Activated CD4-positive, alpha-beta T cell treated with anti-CD3 and anti-CD28 coated beads, Interleukin-2, amount 10 ng/mL, durations not matched to agents 24 days and 14 days (primary cell): ENCODE measurements at places on chromosomes 3 and 15. TPM values are rescaled to one million over a fixed set of nuclear protein-coding genes. Genes with fewer than 3 reads are reported as not detected.

DNA sequence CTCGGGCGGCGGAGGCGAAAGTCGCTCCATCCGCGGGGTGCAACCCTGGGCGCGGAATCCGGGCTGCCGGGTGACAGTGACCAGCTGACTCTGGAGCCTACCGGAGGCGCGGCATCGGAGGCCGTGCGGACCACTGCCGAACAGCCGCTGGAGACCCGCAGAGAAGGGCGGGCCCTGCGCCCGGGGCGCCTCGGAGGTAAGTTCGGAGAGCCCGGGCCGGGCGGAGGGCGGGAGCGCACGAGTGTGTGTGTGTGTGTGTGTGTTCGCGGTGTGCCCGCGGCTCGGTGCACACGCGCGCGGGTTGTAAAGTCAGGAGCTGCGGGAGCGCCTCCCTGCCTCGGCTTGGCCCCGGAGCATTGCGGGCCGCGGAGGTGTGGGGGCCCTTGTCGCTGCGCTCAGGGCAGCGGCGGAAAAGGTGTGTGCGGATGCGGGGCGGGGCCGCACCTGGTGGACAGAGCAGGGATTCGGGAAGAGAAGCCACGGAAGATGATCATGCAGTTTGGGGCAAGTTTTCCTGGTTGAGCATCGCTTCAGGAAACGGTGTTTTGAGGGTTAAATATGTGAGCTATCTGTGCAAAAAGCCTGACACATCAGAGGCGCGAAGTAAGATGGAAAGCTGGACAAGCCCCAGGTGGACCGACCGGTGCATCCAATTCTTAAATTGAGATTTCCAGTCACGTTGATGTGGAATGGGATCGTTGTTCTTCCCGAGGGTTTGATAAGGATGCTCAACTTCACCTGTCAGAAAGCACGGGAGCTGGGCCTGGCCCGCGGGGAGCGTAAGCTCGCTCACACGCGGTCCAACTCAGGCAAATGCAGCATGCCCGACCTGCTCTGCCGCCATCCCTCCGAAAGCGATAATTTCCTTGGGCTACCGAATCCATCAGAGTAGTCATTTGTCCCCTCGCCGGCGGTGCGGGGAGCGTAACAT, 474 bp downstream of the MINAR1 start:
- DNase-seq: peak; percentile 46

The KY gene
- total RNA-seq: not detected in 2 replicates

The TNNC1 gene
- total RNA-seq: 1.2 and 1.5 TPM in 2 replicates

DNA sequence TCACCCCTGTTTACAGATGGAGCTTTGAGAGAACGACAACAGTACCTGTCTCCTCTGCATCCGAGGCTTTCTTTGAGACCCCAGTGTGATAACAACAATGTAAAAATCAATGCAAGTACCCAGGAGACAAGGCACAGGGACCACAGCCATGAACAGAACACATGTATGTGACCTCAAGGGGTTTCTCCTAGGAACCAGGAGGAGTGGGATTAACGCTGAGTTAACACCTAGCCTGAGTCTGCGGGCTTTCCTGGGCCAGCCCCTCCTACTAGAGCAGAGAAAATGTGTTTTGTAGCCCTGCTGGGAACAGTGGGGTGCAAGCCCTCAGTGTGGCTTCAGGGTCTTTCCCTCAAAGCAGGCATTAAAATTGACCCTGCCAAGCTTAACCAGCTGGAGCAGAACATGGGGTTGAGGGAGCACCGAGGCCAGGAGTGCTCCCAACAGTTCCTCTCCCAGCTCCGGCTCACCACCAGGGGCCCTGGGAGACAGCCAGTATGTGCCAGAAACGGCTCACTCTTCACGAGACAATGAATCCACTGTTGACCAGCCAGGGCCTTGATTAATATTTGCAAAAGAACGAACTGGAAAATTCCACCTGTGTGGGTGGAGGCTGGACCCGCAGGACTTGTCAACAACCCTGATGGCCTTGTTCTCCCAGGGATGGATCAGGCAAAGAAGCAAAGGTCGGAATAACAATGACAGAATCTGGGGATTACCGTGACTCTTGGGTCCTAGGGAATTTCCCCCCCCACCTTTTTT, 3.6 kb downstream of the CHDH start:
- DNase-seq: no peak

DNA sequence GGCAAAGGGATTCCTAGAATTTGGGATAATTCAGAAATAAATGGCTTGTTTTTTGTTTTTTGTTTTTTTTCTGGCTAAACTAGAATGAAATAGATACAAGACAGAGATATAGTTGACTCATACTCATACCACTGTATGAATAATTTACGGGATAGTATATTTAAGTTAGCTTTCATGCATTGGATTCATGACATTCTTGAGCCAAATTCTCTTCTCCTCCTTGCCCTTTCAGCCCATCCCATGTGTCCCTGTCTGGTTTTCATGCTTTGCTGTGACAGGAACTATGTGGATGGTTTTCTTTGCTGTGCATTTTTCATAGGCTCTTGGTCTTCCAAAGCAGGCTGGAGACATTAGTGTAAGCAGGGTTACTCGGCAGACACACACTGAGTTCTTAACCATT, 66.6 kb upstream of the UMPS start:
- no peak for DNase-seq

- no peak for DNase-seq
Measured at GRCh38 chr3:79636372-79636771, 131.4 kb downstream of the ROBO1 start.

The FAN1 gene
- total RNA-seq: 29.4 and 31.2 TPM in 2 replicates

The GATM gene
- 0.65 and 1.0 TPM in 2 replicates for total RNA-seq

- no peak for DNase-seq
Measured at GRCh38 chr3:167521006-167521355, 47.1 kb upstream of the SERPINI2 start.

GRCh38 chr15:101242999-101243336, 8.9 kb downstream of the CHSY1 start:
- DNase-seq: no peak

GRCh38 chr3:123419850-123420297, 29.0 kb downstream of the ADCY5 start:
- no peak for DNase-seq

DNA sequence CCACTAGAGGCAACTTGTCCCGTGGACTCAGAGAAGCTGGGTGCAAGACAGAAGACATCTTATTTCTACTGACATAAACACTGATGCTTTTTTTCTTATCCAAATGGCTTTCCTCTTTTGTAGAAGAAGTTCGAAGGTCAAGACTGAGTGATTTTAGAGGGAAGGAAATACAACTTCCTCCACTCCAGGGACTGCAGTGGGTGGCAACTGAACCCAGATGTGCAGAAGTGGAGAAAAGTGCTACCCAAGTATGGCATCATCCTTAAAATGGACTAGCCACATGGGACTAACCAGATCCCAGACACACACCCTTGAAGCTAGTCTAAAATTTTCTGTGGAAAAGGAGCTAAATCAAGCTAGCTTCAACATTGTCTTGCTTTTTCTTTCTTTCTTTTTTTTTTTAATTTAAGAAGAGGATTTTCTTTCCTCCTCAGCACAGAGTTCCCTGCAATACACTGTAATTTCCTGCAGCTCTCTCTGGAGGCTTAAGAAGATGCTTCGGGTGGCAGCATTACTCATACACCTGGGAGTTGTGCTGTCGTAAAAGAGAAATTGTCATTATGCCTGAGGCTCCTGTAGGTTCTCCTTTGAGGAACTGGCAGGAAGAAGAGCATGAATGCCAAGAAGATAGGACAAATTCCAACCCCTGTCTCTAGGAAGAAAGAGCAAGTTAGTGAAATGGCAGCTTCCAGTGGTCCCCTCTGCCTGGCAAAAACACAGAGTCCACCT, 3.8 kb upstream of the FRMD4B start:
- DNase-seq: no peak

GRCh38 chr3:188394623-188395022, 240.7 kb downstream of the LPP start:
- no peak for DNase-seq
